ENCODE measurements at places on chromosomes 2 and 18. TPM values are rescaled to one million over a fixed set of nuclear protein-coding genes. Genes with fewer than 3 reads are reported as not detected.

DNA sequence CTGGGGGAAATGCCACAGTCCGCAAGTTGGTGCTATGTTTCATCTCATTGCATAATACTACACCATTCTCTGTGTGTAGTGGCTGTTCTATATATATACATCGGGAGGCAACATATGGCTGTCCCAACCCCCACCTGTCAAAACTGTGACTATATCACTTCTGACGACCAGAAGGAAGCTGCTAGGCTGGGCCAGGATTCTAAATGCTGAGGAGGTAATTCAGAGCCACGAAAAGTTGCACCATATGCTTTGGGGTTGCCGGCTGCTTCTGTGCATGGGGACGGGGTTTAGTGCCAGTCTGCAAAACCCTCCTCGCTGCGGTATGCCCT lies 117.3 kb downstream of the MSH2 start:
- DNase-seq: no peak

GRCh38 chr18:79949697-79950487 lies 1.6 kb downstream of the SLC66A2 start:
- no peak for DNase-seq

DNA sequence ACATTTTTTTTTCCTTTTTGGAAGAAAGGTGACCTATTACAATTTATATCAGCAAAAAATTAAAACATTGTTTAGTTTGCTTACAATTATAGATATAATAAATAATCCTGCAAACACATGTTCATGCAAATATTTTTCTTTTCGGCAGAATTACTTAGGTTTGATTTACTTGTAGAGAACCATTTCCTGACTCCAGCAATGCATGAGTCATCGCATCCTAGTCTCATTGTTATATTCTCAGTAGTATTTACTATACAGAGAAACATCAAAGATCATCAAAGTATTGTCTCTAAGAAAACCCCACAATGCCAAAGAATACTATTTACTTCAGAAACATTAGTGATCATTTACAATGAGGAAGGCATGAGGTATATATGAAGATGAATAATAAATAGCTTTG lies 40.4 kb upstream of the MTIF2 start:
- peak; percentile 59 for DNase-seq

GRCh38 chr2:219521066-219521880 lies 7.0 kb downstream of the ASIC4 start:
- peak; percentile 61 for DNase-seq

DNA sequence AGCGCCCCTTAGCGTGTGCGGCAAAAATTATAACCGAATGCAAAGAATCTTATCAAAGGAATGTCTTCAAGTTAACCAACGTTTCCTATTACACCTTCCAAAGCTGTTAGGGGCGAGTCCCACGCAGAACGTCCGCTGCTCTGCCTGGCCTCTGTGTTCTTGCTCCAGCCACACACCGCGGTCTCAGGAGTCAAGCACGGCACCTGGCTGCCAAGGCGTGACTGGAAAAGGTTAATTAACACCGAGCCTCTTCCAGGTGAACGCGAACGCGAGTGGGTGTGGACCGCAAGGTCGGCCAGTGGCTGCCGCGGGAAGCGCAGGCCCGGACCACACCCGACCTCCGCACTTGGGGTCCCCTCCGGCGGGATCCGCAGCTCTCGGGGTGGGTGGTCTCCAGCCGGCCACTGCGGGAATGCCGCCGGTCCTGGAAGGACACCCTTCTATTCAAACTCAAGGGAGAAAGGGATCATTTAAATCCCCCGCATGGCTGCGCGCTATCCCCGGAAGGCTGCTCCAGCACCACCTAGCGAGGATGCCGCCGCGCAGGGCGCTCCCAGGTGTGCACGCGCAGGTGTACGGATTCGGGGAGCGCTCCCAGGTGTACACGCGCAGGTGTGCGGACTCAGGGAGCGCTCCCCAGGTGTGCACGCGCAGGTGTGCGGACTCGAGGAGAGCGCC lies 830 bp downstream of the CYB5A start:
- peak; percentile 70 for DNase-seq

DNA sequence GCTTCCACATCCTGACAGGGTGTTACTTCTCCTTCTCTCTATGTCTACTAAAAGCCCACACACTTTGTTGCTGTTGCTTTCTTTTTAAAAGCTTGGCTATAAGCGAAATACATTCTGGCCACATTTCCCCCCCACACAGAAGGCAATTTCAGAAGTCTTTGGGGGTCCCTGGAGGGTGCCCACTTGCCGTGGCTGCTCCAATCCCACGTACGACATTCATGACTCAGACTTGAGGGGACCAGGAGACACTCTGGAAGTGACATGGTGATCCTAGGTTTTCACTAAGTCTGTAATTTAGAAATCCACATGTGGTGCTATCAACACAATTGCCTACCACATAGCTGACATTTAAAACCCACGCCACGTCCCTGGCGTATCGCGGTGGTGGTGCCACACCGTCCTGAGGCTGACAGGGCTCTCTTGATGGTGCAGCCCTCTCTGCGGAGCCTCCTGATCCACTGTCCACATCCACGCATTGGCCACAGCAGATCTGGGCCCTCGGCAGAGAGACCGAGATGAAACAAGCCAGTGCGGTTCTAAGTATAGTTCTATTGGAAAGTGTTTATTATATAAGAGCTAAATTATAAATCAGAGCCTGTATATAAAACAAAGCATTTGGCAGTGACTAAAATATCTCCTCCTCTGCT lies 42.4 kb downstream of the CYP27C1 start:
- no peak for DNase-seq

- no peak for DNase-seq
Measured at GRCh38 chr18:79465392-79465991, 69.8 kb downstream of the NFATC1 start.

GRCh38 chr18:45165176-45165713 lies 450.0 kb upstream of the SLC14A2 start:
- no peak for DNase-seq

Gene UGT1A4
- not detected for total RNA-seq

DNA sequence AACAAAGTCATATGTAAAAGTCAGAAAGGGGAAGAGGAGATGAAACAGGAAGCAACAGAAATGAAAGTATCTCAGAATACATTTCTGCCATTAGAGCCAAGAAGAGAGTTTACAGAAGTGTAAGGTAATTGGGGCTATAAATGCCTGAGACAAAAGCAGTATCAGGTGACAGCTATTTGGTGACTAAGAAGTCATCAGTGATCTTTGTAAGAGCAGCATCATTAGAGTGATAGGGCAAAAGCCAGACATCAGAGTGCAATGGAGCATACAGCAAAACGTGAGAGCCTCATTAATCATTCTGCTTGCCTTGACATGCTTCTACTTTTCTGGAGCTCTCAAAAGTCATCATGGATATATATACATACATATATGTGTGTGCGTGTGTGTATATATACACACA lies 804.7 kb upstream of the PIK3C3 start:
- DNase-seq: no peak
